ENCODE measurements at places on chromosomes 12 and 14. TPM values are rescaled to one million over a fixed set of nuclear protein-coding genes. Genes with fewer than 3 reads are reported as not detected.

The KLRC3 gene
- not detected for total RNA-seq

The TARBP2 gene
- 45.7 TPM for total RNA-seq

DNA sequence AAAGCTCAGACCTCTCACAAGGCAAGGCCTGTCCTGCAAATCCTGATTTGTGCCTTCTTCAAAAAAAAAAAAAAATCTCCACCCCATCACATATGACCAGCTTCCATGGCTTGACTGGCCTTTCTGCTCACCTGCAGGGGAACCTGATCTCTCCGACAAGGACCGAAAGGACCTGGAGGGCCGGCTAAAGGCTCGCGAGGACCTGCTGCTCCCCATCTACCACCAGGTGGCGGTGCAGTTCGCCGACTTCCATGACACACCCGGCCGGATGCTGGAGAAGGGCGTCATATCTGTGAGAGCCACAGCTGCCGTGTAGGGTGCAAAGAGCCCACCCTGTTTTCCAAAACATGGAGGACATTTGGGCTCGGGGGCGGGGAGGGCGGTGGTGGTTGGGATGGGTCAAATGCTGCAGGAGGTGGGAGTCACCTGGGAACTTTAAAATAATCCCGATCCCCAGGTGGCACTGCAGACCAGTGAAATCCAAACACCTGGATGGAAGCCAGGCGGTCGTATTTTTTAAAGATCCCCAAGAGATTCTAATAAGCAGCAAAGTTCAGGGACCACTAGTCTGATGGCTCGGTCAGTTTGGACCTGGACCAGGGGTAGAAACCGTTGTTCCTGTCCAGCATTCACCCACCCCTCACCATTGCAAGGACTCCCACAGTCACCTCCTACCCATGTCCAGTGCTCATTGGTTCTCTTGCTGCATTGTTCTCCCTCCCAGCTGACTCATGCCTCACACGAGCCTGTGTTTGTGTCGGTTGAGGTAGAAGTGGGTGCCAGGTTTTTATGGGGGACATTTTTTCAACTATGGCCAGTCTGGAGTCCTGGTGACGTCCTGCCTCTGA is 44.8 kb downstream of the FOXN4 start:
- DNase-seq = peak; percentile 62

DNA sequence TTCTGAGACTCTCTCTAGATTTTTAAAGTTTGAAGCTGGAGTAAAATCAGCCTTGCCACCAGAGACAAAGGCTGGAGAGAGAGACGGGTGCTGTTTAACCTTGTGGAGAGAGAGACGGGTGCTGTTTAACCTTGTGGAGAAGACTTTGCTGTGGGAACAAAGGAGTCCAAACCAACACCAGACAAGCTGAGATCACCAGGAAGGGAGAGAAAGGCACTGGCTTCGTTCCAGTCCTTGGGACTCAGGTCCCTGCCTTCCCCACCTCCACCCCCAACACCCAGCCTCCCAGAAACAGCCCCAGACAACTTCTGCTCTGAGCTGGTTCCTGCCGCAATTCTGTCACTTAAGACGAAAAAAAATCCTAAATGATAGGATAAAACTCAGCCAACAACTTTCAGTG is 1389.3 kb downstream of the AACS start:
- DNase-seq = no peak

The MAGOHB gene
- total RNA-seq = 24.8 TPM

DNA sequence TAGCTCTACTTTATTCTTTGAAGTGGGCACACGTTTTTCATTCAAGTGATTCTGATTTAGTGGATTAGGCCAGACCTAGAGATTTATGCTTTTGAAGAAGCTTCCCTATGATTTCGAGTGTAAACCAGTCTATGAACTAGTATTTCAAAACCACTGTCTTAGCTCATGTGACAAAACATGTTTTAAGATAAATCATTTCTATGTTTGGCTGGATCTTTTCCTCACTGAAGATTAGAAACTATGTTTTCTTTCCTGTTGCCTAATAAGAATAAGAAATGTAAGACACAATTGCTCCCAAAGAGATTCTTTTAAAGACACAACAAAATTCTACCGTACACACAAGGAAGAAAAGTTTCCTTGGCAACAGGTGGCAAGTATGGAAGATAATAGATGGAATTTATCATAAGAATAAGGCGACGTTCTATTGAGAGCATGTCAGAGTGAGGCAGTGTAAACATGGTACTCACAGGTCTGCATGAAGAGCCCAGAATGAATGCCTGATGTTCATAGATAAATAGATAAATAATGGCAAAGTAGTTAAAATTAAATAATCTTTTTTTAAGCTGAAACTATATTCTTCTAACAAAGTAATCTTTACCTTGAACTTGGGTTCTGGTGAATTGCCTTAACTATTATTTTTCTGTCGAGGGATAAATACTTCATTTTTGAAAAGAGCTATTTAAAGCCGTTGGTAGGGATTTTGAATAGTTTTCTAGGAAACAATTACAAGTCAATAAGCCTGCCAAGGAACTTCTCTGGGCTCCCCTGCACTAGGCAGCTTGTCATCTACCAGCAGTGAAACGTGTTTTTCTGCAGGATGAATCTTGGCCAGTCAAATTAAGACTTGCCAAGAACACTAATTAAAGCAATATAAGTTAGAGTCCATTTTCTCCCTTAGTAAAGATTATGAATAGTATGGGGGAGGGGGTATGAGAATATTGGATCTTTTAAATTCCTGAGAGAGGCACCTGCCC is 34.1 kb upstream of the C12orf75 start:
- DNase-seq = no peak

The RNASE3 gene
- total RNA-seq = not detected

DNA sequence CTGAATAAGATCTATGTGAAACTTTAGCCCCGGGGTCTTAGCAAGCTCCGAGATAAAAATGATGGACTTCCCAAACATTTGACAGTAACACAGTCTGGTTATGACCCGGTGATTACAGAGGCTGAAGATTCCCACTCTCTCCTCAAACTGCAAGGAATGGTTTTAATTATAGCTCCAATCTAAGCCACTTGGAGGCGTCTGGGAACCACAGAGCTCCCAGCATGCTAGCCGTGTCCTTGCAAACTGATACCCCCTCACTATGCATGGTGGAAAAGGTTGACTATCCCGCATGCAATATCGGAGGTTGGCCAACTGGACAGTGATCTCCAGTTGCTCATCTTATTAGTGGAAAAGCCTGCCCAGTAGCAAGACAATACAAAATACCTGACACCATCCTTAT is 76.5 kb upstream of the GRIN2B start:
- DNase-seq = no peak

DNA sequence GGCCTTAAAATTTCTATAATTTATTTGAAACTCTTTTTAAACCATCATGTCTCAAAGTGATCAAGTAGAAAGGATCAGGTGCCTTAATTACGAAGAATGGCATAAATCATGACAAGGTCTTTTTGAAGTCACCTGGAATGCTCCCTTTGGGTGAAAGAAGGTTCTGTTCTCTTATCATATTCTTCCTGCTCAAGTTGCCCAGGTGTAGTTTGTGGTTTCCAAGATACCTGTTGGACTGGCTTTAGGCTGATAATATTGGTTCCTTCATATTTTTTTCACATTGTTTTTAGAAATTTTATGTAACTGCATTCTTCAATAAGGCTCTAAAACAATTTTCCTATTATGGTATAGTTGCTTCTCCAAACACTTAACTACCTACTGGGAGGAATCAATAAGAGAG is 29.2 kb downstream of the RASSF3 start:
- no peak for DNase-seq

The HNRNPA1 gene
- 419 TPM for total RNA-seq

The COX8C gene
- not detected for total RNA-seq

DNA sequence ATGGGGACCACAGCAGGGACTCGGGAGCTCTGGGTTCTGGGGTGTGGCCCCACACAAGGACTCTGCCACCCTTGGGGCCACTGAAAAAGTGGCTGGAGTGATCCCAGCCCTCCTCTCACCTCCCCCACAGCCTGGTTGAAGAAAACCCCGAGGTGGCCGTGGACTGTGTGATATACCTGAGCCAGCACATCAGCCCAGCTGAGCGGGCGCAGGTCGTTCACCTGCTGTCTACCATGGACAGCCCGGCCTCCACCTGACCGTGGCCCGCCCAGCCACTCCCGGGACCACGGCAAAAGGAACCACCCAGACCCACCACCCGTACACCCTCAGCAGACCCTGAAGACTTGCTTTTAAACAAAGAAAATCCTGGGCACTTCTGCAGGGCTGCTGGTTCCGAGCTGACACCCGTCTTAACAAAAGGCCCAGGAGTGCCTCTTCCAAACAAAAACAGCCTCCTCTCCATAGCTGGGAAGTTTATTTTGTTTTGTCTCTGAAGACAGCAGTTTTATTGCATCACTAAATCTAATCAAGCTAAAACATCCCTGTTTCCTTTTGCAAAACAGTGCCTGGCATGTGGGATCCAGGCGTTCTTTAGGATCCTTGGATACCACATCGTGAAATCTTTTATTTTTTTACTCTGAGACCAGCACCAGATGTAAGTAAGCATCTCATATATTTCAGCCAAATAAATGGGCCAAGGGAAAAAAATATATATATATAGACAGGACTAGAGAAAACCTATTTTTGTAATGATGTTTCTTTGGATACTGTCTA is 42.8 kb downstream of the FOXN4 start:
- DNase-seq = no peak

GRCh38 chr12:107288414-107289127 is 195.2 kb upstream of the CRY1 start:
- DNase-seq = no peak

The AHNAK2 gene
- 27.2 TPM for total RNA-seq

The KCNH5 gene
- 0.09 TPM for total RNA-seq

DNA sequence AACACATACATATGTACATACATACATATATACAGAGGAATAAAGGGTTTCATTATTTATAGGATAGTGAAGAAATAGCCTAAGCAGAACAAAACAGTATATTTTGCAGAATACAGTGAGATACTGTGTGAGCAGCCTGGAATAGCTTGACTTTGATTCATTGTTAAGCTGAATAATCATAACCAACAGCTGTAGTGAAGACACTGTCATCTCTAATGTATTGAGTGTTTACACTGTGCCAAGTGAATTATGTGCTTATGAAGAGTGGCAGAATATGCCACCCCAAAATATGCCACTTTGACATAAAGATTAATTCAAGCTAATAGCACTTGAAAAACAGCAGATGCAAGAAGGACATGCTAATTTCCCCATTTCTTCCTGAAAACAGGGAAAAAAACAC is 48.2 kb upstream of the LRFN5 start:
- no peak for DNase-seq

GRCh38 chr14:63952933-63953437 is 100.2 kb downstream of the SYNE2 start:
- DNase-seq = no peak

The HNF1A gene
- total RNA-seq = 1.3 TPM

- peak; percentile 48 for DNase-seq
Observed at GRCh38 chr12:106195621-106196027, 52.2 kb downstream of the CKAP4 start.

- peak; percentile 73 for DNase-seq
Observed at GRCh38 chr12:62724947-62725451, 210.0 kb downstream of the PPM1H start.

The TAS2R31 gene
- total RNA-seq = 5.1 TPM

The OTOGL gene
- total RNA-seq = 0.59 TPM

- no peak for DNase-seq
Observed at GRCh38 chr14:101046071-101046470, 142.5 kb upstream of the RTL1 start.

GRCh38 chr12:78096909-78097597 is 266.4 kb downstream of the NAV3 start:
- no peak for DNase-seq

The TRIM9 gene
- 6.5 TPM for total RNA-seq

DNA sequence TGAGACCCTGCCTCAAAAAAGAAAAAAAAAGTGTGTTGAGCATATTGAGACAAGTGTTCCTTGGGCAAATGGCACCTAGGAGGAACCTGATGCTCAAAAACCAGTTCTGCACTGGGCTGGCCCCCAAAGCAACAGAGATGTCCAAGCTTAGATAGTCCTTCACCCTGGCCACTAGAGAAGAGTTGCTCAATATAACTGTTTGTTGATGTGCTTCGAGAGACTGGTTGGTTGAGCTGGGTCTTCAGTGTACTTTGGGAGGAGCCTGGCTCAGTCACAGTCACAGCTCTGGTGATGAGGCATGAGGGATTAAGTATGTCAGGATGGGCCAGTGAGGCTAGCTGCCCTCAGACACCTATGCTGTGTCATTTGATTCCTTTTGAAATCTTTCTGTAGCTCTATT is 38.0 kb downstream of the SLC2A14 start:
- DNase-seq = no peak

- DNase-seq = peak; percentile 20
Observed at GRCh38 chr12:24948757-24949722, at the start of gene BCAT1. TSS of gene BCAT1 (minus strand) at chr12:24949101. CDS start at chr12:24948932, 169 bp downstream.

- no peak for DNase-seq
Observed at GRCh38 chr12:62586850-62587249, 120.2 kb downstream of the MON2 start.

The DACT1 gene
- total RNA-seq = 4.5 TPM

DNA sequence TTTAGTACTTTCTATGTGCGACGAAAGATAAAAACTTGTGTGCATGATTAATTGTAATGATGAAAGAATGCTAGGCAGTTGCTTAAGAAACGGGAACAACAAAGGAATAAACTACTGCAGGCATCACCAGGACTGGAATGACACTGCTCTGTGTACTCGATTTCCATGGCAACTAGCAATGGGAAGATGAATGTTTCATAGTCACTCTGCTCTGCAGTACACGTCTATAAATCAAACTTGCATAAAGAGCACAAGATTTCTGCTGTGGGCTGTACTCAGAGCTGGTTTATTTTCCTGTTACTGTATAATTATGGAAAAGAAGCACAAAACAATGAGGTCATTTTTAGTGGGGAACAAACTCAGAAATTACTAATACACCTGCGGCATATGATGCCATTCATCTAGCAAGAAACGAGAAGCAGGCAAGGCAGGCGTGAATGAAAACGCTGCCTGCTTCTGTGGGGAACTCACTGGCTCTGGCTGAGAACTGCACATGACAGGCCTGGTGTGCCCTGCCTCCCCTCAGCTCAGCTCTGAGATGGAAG is 41.8 kb downstream of the EFCAB11 start:
- no peak for DNase-seq

The NRL gene
- total RNA-seq = 4.3 TPM

GRCh38 chr14:105051182-105052109 is 13.8 kb downstream of the GPR132 start:
- no peak for DNase-seq

The BIN2 gene
- 2.6 TPM for total RNA-seq

GRCh38 chr12:90036637-90037036 is 328.0 kb upstream of the ATP2B1 start:
- DNase-seq = no peak
